Uterus (tissue), 4 donors: ENCODE measurements at places on chromosomes 4 and X.

- no peak for DNase-seq
Observed at GRCh38 chrX:153885208-153885787, 675 bp downstream of the L1CAM start.

GRCh38 chr4:56212774-56213173, 174.5 kb downstream of the AASDH start:
- DNase-seq = no peak

GRCh38 chr4:34721835-34722234, 1522.5 kb downstream of the ARAP2 start:
- DNase-seq = no peak

- no peak for DNase-seq
Observed at GRCh38 chr4:108762559-108763225, at the start of gene ETNPPL. TSS of gene ETNPPL (minus strand) at chr4:108763053. CDS start at chr4:108762898, 155 bp downstream.

DNA sequence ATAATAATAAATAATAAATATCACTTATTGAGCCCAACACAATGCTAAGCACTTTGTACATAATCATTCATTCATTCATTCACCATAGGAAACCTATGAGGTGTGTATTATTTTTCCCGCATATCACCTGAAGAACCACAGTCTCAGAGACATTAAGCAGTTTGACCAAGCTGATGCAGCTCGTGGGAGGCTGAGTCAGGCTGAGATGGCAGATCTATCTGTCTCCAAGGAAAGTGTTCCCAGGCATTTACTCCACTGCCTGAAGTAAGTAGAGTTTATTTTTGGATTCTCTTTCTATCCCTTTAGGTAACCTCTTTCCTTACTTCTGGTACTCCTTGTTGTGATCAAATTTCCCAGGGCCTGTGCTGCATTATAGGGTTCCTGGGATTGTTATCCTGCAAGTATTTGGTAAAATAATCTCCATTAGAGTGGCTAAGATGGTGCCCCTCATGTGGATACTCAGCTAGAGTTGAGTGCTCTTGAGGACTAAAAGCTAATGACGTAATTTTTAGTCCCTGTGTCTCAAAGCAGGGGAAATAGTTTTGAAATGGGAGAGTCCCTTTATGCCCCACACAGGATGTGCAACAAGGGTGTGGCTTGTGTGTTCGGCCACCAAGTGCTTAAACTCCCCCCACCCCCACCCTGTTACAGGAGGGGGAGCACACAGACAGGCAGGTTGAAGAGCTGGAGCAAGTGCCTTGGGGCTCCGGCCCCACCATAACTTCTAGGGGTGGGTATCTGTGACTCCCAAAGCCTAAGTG, 467.0 kb downstream of the STIM2 start:
- DNase-seq = no peak

DNA sequence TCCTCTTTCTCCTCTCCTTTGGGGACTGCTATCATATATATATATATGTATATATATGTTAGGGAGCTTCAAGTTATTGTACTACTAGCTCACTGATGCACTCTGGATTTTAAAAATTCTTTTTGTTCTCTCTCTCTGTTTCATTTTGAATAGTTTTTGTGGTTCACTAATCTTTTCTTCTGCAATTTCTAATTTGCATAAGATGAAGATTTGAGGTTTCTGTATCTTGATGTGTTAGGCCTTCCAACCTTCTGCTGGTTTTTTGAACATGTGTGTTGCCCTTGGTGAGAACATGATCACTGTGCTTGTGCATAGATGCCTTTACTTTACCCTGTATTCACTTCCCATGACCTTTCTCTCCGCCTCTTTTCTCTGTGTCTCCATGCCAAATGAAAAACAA, 7.8 kb upstream of the ZNF718 start:
- DNase-seq = no peak

DNA sequence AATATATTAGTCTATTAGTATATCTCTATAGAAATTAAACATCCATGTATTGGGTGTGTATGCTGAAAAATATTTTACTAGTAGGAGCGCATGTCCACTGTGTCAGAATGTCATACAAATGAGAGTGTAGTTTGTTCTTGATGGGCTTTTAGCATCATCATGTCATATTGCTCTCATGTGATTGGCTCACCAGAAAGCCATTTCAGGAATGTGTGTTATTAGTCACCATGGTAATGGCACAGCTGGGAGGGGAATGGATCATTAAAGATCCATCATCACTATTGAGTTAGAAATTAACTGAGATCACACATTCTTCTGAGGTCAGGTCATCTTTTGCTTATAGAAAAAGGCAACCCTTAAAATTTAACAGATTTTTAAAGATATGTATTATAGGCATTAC, 77.3 kb downstream of the PHEX start:
- no peak for DNase-seq

GRCh38 chr4:3452376-3452775, 10.6 kb downstream of the HGFAC start:
- DNase-seq = no peak

DNA sequence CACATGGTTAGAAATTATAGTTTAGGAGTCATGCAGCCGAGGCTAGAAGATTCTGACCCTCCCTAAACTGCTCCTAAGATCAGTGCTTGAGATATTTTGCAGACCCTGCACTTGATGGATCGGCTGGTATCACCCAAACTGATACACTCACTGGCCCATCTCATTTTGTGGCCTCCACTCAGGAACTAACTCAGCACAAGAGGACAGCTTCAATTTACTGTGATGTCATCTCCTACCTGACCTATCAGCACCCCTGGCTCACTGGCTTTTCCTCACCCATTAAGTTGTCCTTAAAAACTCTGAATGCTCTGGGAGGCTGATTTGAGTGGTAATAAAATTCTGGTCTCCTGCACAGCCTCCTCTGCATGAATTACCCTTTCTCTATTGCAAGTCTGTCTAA, 450.9 kb downstream of the PCDH10 start:
- DNase-seq = no peak

DNA sequence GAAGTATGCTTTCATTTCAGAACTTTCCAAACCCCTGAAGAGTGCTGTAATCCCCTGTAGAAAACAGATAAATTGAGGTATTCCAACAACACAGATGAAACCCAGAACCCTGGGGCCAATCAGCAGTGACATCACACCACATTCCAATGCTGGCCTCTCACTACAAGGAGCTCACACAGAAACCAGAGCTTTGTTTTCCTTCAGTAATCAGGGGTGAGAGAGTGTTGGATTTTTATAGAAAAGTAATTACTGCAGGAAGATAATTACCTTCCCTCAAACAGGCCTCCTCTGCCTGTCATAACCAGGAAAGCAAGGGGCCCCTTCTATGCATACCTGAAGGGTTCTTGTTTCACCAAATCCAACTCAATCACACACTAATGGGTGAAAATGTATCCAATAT, 246.2 kb downstream of the SCFD2 start:
- DNase-seq = peak; percentile 27

GRCh38 chr4:20825505-20825904, 125.2 kb downstream of the PACRGL start:
- no peak for DNase-seq
